Activated CD4-positive, alpha-beta memory T cell treated with anti-CD3 and anti-CD28 coated beads, Interleukin-2, amount 10 ng/mL, durations not matched to agents 7 days and 5 days (primary cell): ENCODE measurements at places on chromosomes 6 and 20. TPM values are rescaled to one million over a fixed set of nuclear protein-coding genes. Genes with fewer than 3 reads are reported as not detected.

DNA sequence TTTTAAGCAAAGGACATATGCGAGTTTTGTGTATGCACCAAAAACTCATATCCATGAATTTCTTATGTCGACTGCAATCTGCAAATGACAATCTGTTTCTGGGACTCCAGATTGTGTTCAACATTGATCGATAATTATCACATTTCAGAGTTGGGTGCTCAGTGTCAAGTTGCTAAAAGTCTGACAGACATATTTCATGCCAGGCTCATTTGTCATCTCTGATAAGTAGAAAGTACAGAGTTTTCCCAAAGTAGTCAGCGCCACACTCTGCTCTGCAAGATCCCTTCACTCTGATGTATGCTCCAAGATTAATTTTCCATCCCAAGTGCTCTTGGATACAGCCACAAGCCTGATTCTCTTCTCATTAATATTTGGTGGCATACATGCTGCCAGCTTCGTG lies 331.1 kb downstream of the DOK5 start:
- H3K36me3 ChIP-seq = no peaks in the 10 kb centered on the region
- no peaks in the 10 kb centered on the region for H3K4me1 ChIP-seq
- no peaks in the 10 kb centered on the region for H3K27me3 ChIP-seq
- no peak overlapping the region for H3K27ac ChIP-seq
- no peak overlapping the region for H3K4me3 ChIP-seq

DNA sequence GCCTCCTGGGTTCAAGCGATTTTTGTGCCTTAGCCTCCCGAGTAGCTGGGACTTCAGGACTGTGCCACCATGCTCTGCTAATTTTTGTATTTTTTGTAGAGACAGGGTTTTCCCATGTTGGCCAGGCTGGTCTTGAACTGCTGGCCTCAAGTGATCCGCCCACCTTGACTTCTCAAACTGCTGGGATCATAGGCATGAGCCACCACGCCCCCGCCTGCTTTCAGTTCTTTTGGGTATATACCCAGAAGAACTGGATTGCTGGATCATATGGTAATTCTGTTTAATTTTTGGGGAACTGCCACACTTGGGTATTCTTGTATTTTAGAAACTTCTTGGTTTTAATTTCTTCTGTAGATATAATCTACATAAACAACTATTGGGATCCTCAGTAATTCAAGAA lies 17.0 kb downstream of the CDS2 start:
- H3K27me3 ChIP-seq = no peaks in the 10 kb centered on the region
- DNase-seq = no peak
- H3K27ac ChIP-seq = no peak overlapping the region
- H3K36me3 ChIP-seq = peaks cover 20% of the 10 kb centered on the region
- no peak overlapping the region for H3K4me3 ChIP-seq

Gene BMP7
- not detected for total RNA-seq

DNA sequence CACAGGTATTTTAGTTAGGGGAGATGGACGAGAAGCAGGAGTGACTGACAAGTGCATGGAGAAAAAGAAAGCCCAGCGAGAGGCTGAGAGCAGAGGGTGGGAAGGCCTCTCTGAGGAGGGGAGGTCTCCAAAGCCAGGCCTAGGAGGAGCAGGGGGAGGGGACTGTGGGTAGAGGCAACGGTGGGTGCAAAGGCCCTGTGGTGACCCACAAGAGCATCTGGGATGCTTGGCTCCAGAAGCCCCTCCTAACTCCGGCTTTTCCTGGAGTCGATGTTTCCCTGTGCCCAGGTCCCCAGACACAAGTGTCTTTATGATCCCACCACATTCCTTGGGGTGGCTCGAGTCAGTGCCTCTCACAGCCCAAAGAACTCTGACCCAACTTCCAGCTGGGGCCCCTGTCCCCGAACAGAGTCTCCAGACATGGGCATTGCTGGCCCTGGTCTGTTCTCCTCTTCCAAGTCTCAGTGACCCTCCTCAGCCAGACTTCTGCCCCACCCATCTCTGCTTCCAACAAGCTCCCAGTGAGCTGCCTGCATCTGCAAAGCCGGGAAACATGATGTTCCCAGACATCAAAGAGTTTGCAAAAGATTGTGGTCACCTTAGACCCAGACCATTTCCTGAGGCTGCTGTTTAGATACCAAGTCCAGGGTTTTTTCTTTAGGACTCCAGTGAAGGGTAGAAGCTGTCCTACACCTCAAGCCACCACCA lies 11.1 kb upstream of the BMP7 start:
- H3K4me3 ChIP-seq = no peak overlapping the region
- DNase-seq = no peak
- H3K27ac ChIP-seq = no peak overlapping the region
- no peaks in the 10 kb centered on the region for H3K4me1 ChIP-seq
- H3K27me3 ChIP-seq = peaks cover 28% of the 10 kb centered on the region

DNA sequence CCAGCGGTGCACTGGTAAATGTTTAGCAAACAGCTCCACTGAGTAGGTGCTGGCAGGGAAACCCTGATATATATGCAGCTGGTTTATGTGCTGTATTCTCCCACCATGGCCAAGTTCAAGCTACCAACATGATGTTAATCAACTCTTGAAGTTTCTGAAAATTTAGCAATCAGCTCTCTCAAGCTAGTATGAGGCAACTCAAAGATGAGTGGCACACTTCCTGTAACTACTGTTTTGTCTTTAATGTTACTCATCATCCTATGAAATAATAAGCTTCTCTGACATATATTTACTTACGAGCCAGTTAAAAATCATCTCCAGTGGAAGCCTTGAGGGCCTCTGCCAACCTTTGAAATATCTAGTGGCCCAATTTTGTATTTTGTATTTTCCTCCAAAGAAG lies 54.7 kb downstream of the TRMT6 start:
- no peaks in the 10 kb centered on the region for H3K4me1 ChIP-seq
- H3K27ac ChIP-seq = no peak overlapping the region
- no peak overlapping the region for H3K4me3 ChIP-seq
- no peak for DNase-seq
- H3K36me3 ChIP-seq = no peaks in the 10 kb centered on the region

Gene DNAH8
- 0.03 TPM for total RNA-seq

GRCh38 chr20:63955281-63955826 lies 862 bp downstream of the UCKL1 start:
- no peak for DNase-seq
- H3K27ac ChIP-seq = peak overlapping the region; percentile 49
- H3K4me3 ChIP-seq = peak overlapping the region; percentile 79
- H3K36me3 ChIP-seq = no peaks in the 10 kb centered on the region
- peaks cover 45% of the 10 kb centered on the region for H3K4me1 ChIP-seq
- H3K27me3 ChIP-seq = no peaks in the 10 kb centered on the region

- H3K4me1 ChIP-seq = no peaks in the 10 kb centered on the region
- no peak overlapping the region for H3K4me3 ChIP-seq
- peaks cover 4% of the 10 kb centered on the region for H3K27me3 ChIP-seq
- no peaks in the 10 kb centered on the region for H3K36me3 ChIP-seq
- DNase-seq = no peak
- H3K27ac ChIP-seq = no peak overlapping the region
Measured at GRCh38 chr6:132133736-132134445, 182.7 kb upstream of the CCN2 start.

Gene OR2J2
- total RNA-seq = not detected

Gene DLK2
- total RNA-seq = 0.50 TPM

GRCh38 chr6:4819706-4820283 lies 43.6 kb downstream of the CDYL start:
- H3K36me3 ChIP-seq = peaks cover 10% of the 10 kb centered on the region
- no peaks in the 10 kb centered on the region for H3K27me3 ChIP-seq
- no peak overlapping the region for H3K27ac ChIP-seq

GRCh38 chr20:49668181-49668877 lies 45.3 kb downstream of the B4GALT5 start:
- H3K4me1 ChIP-seq = peaks cover 50% of the 10 kb centered on the region
- peak overlapping the region; percentile 70 for H3K4me3 ChIP-seq
- DNase-seq = peak; percentile 78
- H3K27ac ChIP-seq = peak overlapping the region; percentile 84
- H3K27me3 ChIP-seq = peaks cover 2% of the 10 kb centered on the region
